ENCODE measurements at places on chromosomes 2 and 18.

- DNase-seq = no peak
Measured at GRCh38 chr2:228522276-228522675, 340.8 kb upstream of the SPHKAP start.

DNA sequence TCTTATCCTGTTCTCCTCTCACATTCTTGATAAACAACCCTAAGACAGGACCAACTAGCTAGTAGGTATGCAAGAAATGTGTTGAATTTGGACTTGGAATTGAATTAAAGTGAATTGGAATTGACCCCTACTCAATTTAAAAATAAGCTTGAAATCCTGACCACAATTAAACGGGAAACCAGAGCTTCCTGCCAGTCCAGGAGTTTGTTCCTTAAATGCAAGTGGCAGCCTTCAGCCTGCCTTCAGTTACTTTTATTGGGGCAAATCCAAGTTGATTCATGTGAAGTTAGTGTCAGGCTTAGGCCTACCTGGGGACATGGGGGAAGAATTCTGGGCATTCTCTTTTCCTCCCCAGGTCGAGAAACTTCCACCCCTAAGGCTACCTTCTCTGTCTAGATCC, 457.6 kb downstream of the BCL11A start:
- no peak for DNase-seq

DNA sequence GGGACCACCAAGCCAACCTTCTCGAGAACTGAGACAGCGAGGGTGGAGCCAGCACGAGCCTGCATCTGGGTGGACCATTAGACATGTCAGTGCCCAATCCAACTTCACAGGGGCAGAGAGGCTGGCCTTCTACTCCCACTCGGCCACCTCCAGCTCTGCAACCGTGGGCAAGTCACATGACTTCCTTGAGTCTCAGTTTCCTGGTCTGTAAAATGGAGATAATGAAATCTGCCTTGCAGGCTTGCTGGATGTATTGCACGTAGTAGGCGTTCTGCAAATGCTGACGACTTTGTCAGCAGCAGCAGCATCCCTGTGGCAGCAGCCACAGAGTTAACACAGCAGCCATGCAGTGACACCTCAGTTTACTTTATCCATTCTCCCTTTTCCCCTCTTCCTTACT, 208.9 kb downstream of the GLI2 start:
- DNase-seq = no peak

- DNase-seq = no peak
Measured at GRCh38 chr2:215825707-215826106, 187.6 kb downstream of the MREG start.

GRCh38 chr2:20482725-20483124, 35.9 kb downstream of the RHOB start:
- no peak for DNase-seq

- no peak for DNase-seq
Measured at GRCh38 chr18:57855551-57855950, 52.4 kb upstream of the ATP8B1 start.

- no peak for DNase-seq
Measured at GRCh38 chr18:5977022-5977421, 81.7 kb upstream of the TMEM200C start.

- DNase-seq = no peak
Measured at GRCh38 chr2:37826611-37827010, 98.5 kb upstream of the RMDN2 start.

- DNase-seq = no peak
Measured at GRCh38 chr18:52377094-52377493, 37.1 kb downstream of the DCC start.
